ENCODE measurements at places on chromosomes 12 and 14.

- peak; percentile 49 for DNase-seq
Observed at GRCh38 chr12:116662612-116663144, 75.2 kb downstream of the SPRING1 start.

- DNase-seq, result no peak
Observed at GRCh38 chr12:112270673-112271072, 111.6 kb downstream of the HECTD4 start.

GRCh38 chr12:46373301-46374296, 1.0 kb upstream of the SLC38A2 start:
- DNase-seq, result peak; percentile 72

GRCh38 chr12:9404031-9404430, 195.8 kb upstream of the PZP start:
- peak; percentile 27 for DNase-seq

GRCh38 chr14:34113991-34114390, 163.1 kb upstream of the EGLN3 start:
- no peak for DNase-seq

GRCh38 chr12:570921-571794, 92.1 kb downstream of the NINJ2 start:
- DNase-seq, result peak; percentile 59

DNA sequence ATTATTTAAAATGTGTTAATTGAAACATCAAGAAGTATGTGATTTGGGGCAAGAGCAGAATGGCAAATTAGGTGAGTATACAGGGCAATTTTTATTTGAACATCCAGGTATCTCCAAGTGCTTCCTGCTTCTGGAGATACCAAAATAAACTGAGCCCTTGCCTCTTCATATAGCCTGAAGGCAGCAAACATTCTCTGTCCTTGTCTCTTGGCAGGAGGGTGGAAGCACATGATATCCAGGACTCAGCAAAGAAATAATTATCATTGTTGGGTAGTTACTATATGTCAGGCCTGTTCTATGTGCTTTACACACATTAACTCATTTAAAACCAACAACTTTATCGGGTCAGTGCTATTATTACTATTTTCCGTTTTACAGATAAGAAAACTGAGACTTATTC, 12.5 kb downstream of the LIN7A start:
- no peak for DNase-seq

GRCh38 chr14:70020352-70021170, 141.3 kb downstream of the SMOC1 start:
- DNase-seq, result no peak

DNA sequence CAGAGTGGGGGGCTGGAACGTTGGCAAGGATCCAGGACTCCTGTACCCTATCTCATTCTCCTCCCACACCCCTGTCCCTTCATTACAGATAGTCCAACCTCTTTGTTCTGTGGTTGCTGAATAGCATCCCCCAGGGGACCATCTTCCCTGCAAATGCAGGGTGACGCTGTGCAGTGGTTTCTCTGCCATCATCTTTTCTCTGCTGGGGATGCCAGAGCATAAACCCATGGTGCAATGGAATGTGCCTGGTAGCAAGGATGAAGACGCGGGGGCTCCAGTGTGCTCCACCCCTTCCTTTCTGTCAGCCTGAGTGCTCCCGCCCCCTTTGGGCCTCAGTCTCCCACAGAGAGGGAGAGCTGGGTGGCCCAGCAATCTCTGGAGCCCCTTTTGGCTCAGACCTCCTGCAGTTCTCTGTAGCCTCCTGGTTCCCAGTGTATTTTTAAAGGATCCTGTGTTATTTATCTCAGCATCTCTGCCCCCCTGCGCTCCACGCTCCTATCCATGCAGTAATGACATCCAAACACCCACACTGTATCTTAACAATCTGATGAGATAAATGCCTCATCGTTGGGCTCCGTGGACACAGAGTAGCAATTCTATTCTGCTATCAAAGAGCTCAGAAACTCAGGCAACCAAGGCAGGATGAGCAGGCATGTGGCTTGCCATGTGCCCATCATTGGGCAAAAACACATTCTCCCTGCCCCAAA, 212.8 kb downstream of the CACNA1C start:
- no peak for DNase-seq

DNA sequence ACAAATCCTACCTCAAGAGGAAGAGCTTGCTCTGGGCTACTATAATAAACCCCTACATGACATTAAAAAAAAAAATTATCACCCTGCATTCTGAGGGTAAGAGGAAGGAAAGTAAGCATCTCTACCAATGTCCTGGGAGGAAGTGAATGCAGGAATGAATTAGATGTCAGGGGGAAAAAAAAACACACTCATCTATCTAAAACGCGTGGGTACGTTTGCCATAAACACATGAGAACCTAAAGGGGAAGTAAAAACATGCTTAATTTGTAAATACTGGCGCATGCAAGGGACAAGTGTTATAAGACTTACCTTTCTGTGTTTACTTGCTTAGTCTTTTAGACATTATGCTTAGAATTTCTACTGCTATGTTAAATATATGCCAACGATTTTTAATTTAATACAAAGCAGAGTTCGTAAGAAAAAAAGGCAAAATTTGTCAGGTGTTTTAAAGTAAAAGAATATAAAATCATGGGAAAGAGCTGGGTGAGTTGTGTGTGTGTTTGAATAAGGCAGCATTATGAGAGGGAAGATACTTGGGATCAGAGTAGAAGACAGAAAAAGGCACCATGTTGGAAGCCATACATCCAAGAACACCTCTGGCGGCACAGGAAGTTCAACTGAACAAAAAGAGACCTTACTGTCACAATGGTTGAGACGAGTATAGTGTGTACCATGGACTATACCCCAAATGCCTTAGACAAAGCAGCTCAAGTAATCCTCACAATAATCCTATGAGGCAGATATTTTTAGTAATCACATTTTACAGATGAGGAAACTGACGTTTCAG, 1.5 kb downstream of the TMED8 start:
- no peak for DNase-seq

DNA sequence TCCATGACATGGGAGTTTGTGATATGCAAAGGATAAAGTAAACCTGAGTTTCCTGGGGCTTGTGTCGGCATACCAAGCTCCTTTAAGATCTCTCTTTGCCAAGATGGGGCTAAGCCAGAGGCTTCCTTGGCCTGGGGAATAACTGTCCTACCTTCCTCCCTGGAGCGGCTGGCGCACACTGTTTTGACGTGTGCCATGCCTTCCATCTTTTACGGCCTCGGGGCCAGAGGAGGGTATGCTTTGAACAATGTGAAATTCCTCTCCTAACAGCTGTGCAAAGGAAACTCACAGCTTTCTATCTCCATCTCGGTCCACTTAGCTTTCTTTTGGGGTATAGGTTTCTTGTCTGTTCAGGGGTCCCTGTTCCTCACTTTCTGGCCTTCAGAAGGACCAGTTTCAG, 55.2 kb downstream of the NTF3 start:
- DNase-seq, result no peak

DNA sequence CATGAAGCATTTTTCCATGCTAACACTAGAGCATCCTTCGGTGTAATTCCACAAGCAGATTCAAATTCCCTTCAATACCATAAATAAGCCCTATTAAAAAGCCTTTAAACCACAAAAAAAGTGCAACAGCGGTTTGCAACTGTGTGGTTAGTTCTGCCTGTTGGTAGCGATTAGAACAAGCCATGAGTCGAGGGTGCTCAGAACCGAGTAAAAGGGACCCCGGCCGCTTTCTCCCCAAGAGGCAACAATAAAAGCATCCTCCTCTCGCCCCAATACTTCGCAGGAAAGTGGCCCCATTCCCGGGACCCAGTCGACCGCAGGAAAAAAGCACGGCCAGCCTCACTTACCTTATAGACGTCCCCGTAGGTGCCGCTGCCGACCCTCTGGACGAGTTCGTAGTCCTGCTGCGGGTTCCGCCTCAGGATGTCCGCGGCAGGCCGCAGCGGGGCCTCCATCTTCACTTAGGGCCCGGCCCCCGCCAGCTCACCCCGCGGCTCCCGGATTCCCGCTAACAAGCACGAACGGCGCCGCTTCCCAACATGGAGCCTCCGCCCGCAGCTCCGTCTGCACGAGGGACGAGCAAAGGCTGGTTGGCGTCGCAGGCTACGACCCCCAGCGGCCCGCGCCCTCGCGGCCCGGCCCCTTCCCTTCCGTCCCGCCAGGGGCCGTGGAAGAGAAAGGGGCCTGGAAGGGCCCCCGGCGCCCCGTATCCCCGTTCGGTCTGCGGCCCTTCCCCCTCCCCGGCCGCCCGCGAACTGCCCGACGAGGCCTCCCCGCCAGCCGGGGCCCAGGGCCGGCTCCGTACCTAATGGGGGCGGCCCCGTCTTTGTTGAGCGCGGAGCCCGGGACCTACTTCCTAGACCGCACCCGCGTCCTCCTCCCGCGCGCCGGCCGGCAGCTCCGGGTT, 521 bp downstream of the MAP4K5 start:
- peak; percentile 81 for DNase-seq

DNA sequence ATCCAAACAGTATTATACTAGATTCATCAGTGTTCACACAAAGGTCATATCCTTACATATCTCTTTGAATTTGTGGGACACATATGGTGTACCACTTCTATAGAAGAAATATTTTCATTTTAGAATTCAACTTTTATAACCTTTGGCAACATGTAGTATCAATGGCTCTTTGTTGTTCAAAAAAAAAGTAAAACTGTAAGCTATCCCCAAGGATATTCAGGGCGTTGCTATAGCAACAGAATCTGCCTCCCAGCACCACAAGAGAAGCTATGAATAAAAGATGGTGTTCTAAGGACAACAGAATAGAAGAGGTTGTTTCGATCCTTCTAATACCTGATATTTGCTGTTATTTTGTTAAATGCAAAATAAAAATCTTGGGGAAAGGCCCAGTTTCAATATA, 139.3 kb downstream of the BRMS1L start:
- no peak for DNase-seq

DNA sequence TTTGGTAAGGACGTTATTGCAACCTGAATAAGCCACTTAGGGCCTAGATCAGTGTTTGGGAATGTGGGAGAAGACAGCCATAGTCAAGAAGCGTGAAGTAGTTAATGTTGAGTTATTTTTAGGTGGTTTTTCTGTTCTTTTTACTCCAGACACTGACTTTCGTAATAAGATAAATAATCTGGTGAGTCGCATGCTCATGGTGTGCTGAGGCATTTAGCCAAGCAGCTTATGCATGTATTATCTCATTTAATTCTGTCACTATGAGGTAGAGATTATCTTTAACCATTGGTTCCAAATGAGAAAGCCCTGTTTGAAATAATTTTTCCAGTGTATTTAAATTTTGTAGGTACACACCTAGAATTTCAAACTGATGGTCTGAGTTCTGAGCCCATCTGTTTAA, 67.3 kb downstream of the RCOR1 start:
- no peak for DNase-seq

Measured in right forelimb (tissue), 1 donor.